ENCODE measurements at places on chromosomes 12 and 14.

DNA sequence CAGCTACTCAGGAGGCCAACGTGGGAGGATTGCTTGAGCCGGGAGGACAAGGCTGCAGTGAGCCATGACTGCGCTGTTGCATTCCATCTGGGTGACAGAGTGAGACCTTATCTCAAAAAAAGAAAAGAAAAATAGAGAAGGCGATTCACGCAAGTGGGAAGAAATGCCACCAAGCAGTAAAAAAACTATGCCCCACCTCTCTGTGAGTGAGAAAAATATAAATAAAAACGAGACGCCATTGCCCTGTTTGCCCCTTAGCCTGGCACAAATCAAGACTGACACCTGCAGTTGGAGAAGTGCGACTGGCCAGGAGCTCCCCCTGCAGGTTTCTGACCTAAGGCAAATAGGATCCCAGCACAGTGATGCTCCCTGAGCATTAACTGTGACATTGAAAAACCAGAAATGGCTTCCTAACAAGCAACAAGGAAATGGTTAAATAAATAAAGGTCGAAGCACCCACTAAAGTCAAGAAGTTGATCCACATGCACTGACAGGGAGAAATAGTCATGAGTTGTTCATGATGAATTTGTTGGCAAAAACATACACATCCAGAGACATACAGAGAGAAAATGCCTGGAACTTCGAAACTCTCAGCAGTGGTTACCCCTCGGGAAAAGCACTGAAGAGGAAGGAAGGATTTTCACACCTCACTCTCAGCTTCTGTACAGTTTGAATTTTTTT, 21.1 kb downstream of the GSC start:
- DNase-seq = no peak

DNA sequence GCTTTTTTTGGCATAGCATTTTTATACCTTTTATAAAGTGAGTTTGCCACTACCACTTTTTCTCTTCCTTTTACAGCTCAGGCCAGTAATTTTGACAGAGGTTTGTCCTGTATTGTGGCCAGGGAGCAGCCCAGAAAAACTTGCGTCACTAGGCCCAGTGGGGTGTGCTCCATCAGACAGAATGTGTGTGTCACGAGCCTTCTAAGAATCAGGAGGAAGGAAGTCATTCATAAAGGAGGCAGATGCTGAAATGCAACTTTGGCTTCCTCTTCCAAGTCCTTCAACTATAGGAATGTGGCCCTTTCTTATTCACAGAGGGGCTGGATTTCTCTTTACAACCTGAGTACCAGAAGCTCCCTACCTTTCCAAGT, 10.1 kb upstream of the RAB35 start:
- DNase-seq = no peak

GRCh38 chr12:64034901-64035576, 187.1 kb downstream of the KICS2 start:
- DNase-seq = no peak

- DNase-seq = no peak
These were observed 91.9 kb downstream of the PCNX1 start for GRCh38 chr14:70999117-70999516.

- no peak for DNase-seq
These were observed 32.6 kb downstream of the PAPLN start for GRCh38 chr14:73269729-73270531.

- DNase-seq = no peak
These were observed 163.7 kb downstream of the BMP4 start for GRCh38 chr14:53792909-53793308.

DNA sequence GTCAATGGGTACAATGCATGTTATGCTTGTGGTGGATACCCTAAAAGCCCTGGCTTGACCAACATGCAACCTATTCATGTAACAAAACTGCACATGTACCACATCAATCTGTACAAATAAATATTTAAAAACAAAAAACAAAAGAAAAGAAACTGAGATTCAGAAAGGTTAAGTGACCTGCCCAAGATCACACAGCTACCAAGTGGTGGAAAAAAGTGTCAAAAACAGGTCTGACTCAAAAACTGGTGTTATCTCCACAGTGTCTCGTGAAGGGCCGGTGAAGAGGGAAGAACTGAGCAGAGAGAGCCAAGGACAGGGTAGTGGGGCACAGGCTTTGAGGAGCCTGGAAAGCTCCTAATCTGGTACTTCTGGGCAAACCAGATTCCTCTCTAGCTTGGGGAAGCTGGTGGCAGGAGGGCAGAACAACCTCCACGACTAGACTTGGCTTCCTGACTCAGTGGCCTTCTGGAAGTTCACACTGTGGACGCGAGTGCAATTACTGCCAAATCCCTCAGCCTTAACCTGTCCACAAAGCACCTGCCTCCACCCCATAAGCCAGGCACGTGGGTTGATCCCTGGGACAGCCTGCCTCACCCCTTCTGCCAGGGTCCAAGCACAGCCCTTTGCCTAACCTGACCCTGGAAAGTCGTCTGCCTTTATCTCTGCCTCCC, 15.6 kb downstream of the ZBTB39 start:
- no peak for DNase-seq

GRCh38 chr12:7989827-7990491, 42.6 kb upstream of the FOXJ2 start:
- peak; percentile 25 for DNase-seq

DNA sequence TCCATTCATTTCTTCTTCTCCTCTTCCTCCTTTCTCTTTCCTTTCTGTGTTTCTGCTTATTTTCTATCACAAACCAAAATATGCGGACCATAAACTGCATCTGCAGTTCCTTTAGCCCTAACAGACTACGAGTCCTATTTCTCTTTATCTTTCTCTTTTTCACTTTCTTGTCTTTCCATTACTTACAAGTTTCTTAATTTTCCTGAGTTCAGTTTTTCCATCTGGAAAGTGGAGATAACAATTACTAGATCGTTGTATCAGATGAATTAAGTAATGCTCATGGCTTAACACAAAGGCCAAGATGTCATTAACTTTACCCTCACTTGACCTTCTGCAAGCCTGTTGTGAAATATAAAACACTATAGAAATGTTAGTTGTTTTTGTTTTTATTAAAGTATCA, 983 bp upstream of the COPS7A start:
- DNase-seq = peak; percentile 31

GRCh38 chr12:83575326-83575725, 888.6 kb downstream of the TMTC2 start:
- DNase-seq = no peak
